ENCODE measurements at places on chromosomes 1 and 21. TPM values are rescaled to one million over a fixed set of nuclear protein-coding genes. Genes with fewer than 3 reads are reported as not detected.

- no peaks in the 10 kb centered on the region for H3K27me3 ChIP-seq
- peaks cover 14% of the 10 kb centered on the region for H3K4me1 ChIP-seq
- peaks cover 27% of the 10 kb centered on the region for H3K36me3 ChIP-seq
- DNase-seq, result no peak
- H3K27ac ChIP-seq, result no peak overlapping the region
Observed at GRCh38 chr1:32199043-32199716, 1.2 kb upstream of the CCDC28B start.

GRCh38 chr1:10973956-10974881 lies 38.2 kb upstream of the TARDBP start:
- DNase-seq, result no peak
- H3K27ac ChIP-seq, result no peak overlapping the region
- peaks cover 13% of the 10 kb centered on the region for H3K4me1 ChIP-seq
- peaks cover 5% of the 10 kb centered on the region for H3K27me3 ChIP-seq

DNA sequence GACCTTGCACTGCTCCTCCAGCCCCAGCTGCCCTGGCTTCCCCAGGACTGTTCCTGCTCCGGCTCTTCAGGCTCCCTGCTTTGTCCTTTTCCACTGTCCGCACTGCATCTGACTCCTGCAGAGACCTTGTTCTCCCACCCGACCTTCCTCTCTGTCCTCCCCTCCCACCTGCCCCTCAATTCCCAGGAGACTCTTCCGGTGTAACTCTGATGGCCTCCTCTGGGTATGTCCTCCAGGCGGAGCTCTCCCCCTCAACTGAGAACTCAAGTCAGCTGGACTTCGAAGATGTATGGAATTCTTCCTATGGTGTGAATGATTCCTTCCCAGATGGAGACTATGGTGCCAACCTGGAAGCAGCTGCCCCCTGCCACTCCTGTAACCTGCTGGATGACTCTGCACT lies 550 bp downstream of the ACKR1 start:
- H3K36me3 ChIP-seq, result no peaks in the 10 kb centered on the region
- no peak for DNase-seq
- H3K4me3 ChIP-seq, result no peak overlapping the region
- H3K27ac ChIP-seq, result no peak overlapping the region
- H3K27me3 ChIP-seq, result peaks cover 35% of the 10 kb centered on the region
- no peaks in the 10 kb centered on the region for H3K4me1 ChIP-seq

- H3K36me3 ChIP-seq, result no peaks in the 10 kb centered on the region
- H3K27me3 ChIP-seq, result no peaks in the 10 kb centered on the region
- DNase-seq, result no peak
- H3K27ac ChIP-seq, result no peak overlapping the region
- no peaks in the 10 kb centered on the region for H3K4me1 ChIP-seq
Observed at GRCh38 chr1:89755591-89755990, 65.2 kb upstream of the LRRC8D start.

DNA sequence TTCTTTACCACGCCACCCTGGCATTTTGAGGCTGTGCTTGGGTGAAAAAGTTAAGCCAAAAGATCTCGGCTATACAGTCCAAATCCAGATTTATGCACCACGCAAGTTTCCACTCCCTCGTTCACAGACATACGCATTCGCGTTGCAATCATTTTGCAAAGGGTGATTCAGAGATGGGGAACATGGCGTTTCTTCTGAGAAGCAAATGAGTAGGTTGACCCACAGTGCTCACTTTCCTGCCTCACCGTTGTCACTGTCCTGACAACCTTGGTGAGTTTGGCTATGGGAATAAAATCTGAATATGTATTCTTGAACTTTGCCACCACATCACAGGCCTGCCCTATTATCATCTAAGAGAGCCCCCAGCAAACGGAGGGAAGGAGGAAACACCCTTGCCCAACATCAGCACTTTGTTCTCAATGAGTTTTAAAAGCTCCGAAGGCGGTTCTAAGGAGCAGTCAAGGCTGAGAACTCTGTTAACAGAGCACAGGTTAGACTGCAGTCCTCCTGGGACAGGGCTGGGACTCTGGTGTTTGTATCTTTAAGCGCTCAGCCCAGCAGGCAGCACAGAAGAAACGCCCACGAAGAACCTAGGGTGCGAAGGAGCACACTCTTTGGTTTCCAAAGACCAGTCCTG lies 86.4 kb downstream of the RUNX1 start:
- H3K4me1 ChIP-seq, result peaks cover 5% of the 10 kb centered on the region
- DNase-seq, result no peak
- no peak overlapping the region for H3K4me3 ChIP-seq
- H3K27ac ChIP-seq, result no peak overlapping the region

The NCF2 gene
- 12.6 TPM for polyA plus RNA-seq

The KDF1 gene
- polyA plus RNA-seq, result 16.1 TPM

The BROX gene
- 9.6 TPM for polyA plus RNA-seq

DNA sequence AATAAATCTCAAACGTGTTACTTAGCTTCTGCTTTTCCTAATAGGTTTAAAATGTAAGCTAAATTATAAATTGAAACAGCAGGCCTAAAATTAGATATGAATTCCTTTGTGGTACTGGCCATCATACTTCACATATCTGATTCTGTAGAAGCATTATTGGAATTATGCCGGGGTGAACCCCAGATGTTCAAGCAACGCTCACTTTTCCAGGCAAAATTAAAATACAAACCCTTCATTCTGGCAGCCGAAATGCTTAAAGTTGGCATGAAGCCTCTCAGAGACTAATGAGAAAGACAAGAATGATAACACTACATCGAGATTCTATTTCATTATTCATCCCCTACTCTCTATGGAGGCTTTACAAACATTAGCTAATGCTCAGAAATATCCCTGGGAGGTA lies 1352.7 kb upstream of the ADGRL2 start:
- no peaks in the 10 kb centered on the region for H3K4me1 ChIP-seq
- DNase-seq, result no peak
- no peaks in the 10 kb centered on the region for H3K36me3 ChIP-seq

DNA sequence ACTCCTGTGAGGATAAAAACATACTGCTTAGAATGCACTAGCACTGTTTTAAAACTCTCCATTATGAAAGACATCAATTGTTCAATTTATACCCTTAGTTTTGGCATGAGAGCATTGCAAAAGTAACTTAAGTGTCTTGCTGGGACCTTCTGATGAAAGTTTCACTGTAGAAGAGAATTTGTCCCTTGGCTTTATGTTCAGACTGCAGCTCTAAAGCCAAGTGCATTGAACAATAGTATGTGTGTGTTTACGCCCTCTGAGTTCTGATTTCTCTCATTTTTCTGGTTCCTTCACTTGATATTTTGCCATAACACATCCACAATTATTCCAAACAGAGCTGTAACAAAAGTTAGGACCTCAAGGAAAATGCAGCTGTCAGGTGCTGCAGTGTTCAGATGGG lies 474.6 kb downstream of the DISC1 start:
- H3K36me3 ChIP-seq, result no peaks in the 10 kb centered on the region
- H3K4me3 ChIP-seq, result no peak overlapping the region
- DNase-seq, result no peak

The C1orf122 gene
- polyA plus RNA-seq, result 25.8 TPM

The CD1B gene
- not detected for polyA plus RNA-seq

DNA sequence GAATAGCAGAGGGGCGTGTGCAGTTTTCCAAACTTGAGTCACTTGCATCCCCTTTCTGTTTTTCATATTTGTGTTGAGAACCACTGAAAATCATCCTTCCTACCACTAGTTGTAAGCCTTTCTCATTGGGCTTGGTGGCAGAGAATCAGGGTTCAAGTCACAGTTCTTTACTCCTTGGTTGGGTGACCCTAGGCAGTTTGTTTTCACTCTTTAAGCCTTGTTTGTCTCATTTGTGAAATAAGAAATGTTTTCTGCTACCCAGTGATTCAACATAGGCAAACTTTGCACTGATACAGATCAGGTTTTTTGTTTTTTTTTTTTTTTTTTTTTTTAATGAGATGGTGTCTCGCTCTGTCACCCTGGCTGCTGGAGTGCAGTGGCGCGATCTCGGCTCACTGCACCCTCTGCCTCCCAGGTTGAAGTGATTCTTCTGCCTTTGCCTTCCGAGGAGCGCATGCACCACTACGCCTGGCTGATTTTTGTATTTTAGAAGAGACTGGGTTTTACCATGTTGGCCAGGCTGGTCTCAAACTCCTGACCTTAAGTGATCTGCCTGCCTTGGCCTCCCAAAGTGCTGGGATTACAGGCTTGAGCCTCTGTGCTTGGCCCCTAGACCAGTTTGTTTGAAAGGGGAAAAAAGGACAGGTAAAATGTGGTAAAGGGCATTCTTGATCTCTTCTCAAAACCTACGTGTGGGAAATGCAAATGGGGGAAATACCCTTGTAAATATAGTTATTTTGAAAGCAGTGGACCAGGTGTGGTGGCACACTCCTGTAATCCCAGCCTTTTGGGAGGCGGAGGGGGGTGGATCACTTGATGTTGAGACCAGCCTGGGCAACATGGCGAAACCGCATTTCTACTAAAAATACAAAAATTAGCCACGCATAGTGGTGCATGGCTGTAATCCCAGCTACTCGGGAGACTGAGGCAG lies 3.2 kb downstream of the CLIC4 start:
- no peak overlapping the region for H3K27ac ChIP-seq
- H3K4me1 ChIP-seq, result peaks cover 9% of the 10 kb centered on the region
- no peak overlapping the region for H3K4me3 ChIP-seq
- peaks cover 5% of the 10 kb centered on the region for H3K36me3 ChIP-seq
- no peaks in the 10 kb centered on the region for H3K27me3 ChIP-seq
- DNase-seq, result no peak

The GPR89B gene
- 26.7 TPM for polyA plus RNA-seq

GRCh38 chr1:228036701-228037231 lies 30.0 kb downstream of the WNT3A start:
- H3K27me3 ChIP-seq, result peaks cover 41% of the 10 kb centered on the region
- no peak overlapping the region for H3K4me3 ChIP-seq
- no peaks in the 10 kb centered on the region for H3K36me3 ChIP-seq
- no peak for DNase-seq
- H3K4me1 ChIP-seq, result no peaks in the 10 kb centered on the region
- no peak overlapping the region for H3K27ac ChIP-seq

The NBPF6 gene
- not detected for polyA plus RNA-seq

The MTARC2 gene
- polyA plus RNA-seq, result 0.43 TPM

GRCh38 chr1:182217071-182217470 lies 155.6 kb upstream of the ZNF648 start:
- peaks cover 25% of the 10 kb centered on the region for H3K4me1 ChIP-seq
- H3K36me3 ChIP-seq, result no peaks in the 10 kb centered on the region
- peak; percentile 26 for DNase-seq
- peak overlapping the region; percentile 58 for H3K27ac ChIP-seq

DNA sequence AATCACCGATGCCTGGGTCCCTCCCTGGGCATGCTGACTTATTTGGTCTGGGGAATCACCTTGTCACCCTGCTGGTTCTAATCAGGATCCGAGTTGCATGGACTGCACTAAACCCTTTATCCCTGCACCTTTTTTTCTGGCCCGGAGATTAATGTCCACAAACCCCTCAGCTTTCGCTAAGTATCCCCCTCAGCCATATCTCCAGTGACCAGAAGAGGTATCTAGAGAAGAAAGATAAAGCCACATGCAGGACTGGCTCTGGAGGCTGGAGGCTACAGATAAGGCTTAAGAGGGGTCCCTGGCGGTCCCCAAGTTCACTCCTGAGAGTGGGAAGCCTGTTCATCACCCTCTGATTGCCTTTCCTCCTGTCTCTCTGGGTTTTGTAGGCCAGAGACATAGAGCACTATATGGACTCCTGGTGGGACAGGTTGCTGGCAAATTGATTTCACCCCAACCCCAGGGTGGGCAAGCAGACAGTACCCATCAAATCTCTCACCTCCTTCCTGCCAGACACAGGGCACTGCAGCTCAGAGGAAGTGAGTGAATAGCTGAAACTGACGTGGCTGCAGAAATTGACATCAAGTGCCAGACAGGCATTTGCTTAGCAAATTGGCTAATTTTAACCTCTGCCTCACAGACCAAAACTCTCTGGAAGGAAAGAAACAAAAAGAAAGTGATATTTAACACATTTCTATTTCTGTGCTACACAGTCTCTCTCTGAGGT lies 38.8 kb downstream of the HMGB4 start:
- H3K27ac ChIP-seq, result no peak overlapping the region
- peaks cover 11% of the 10 kb centered on the region for H3K4me1 ChIP-seq
- no peak overlapping the region for H3K4me3 ChIP-seq
- DNase-seq, result no peak

DNA sequence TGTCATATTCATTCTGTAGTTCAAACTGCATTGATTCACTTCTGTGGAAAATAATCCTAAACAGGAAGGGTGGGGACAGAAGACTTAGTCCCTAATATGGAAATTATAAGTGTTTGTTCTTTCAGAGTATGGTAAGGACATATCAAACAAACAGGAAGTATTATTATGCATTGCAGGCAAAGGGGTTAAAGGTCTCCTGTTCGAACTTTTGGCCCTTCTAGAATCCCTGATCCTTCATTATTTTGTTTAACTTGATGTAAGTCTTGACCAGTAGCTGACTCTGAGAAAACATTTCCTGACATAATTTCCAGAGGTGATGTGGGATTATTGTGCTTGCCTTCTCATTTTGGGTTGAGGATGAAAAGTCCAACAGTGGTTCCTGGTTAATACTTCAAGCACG lies 215.4 kb upstream of the ADGRL2 start:
- peaks cover 4% of the 10 kb centered on the region for H3K27me3 ChIP-seq
- no peak for DNase-seq
- no peak overlapping the region for H3K27ac ChIP-seq
- no peaks in the 10 kb centered on the region for H3K4me1 ChIP-seq
- no peak overlapping the region for H3K4me3 ChIP-seq

The OR2T35 gene
- not detected for polyA plus RNA-seq

The KCNE1 gene
- 0.03 TPM for polyA plus RNA-seq

DNA sequence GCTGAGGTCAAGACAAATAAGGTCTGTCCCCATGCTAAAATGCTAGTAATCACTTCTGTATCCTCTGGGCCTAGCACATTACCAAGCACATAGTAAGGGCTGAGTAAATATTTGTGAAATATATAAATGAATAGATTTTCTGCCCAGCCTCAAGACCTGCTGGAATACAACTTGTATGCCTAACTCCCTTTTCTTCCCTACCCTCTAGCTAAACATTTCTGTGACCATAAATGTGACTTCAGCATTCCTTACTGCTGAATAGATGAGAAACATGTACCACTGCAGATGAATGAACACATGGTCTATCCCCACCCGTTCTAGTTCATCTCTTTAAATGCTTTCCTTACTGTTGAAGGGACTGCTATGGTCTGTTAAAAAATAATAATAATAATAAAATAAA lies 209.0 kb upstream of the HOOK1 start:
- no peaks in the 10 kb centered on the region for H3K27me3 ChIP-seq
- no peak overlapping the region for H3K4me3 ChIP-seq
- no peaks in the 10 kb centered on the region for H3K36me3 ChIP-seq
- H3K4me1 ChIP-seq, result no peaks in the 10 kb centered on the region
- no peak for DNase-seq
- no peak overlapping the region for H3K27ac ChIP-seq

- H3K27ac ChIP-seq, result no peak overlapping the region
- no peaks in the 10 kb centered on the region for H3K36me3 ChIP-seq
- no peak for DNase-seq
- no peak overlapping the region for H3K4me3 ChIP-seq
Observed at GRCh38 chr1:212500983-212501382, 68.3 kb downstream of the NENF start.

All from keratinocyte (primary cell).